ENCODE measurements at places on chromosomes 2 and 18.

DNA sequence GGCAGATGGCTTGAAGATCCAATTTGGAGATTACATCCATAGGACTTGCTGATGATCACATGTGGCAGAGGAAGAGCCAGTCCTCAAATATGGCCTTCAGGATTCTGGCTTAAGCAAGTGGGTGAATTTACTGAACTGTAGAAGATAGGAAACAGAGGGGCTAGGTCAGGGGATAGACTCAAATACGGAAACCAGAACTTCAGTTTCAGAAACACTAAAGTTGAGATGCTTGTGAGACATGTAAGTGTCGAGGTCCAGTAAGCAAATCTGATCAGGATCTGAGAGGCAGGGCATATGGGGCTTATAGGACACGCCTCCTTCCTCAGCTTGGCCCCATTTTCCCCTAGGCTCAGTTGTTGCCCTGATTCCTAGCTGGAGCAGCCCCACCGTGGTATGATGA, 107.7 kb downstream of the LBH start:
- no peak for DNase-seq

DNA sequence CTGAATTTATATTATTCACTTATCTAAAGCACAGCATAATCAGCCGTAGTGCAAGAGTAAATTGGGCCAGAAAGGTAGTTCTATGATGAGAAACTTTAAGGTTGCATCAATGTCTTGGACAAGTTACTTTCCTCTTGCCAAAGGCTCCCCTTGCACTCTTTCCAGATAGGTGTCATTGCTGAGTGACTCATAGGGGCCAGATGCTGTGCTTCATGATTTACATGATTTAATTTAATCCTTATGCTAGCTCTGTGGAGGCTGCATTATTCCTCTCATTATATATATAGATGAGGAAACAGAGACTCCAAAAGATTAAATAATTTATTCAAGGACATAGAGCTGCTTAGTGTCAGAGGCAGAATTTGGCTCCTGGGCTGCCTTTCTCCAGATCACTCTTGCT, 5.0 kb downstream of the CFAP221 start:
- peak; percentile 5 for DNase-seq

DNA sequence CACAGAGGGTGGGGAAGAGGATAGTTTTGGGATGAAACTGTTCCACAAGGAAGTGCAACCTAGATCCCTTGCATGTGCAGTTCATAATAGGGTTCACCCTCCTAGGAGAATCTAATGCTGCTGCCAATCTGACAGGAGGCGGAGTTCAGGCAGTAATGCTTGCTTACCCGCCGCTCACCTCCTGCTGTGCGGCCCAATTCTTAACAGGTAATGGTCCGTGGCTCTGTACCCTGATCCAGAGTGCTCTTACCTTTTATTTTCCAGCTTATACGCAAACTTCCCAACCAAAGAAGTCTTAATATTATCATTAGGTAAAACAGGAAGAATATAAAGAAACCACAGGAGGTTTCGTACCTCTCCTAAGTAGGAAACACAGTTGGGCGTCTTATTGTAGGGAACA, 82.7 kb upstream of the CD302 start:
- DNase-seq, result no peak

DNA sequence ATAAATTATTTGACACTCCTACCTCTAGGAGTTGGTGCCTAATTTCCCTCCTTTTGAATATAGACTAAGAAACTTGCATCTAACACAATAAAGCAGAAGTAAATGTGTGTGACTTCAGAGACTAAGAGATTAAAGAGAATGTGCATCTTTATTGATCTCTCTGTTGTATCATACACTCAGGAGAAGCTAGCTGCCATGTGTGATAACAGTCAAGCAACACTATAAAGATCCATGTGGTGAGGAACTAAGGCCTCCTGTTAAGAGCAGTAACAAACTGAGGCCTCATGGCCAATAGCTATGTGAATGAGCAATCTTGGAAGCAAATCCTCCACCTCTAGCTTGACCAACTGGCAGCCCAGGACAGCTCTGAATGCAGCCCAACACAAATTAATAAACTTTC, 3.4 kb downstream of the FANCL start:
- peak; percentile 41 for DNase-seq

DNA sequence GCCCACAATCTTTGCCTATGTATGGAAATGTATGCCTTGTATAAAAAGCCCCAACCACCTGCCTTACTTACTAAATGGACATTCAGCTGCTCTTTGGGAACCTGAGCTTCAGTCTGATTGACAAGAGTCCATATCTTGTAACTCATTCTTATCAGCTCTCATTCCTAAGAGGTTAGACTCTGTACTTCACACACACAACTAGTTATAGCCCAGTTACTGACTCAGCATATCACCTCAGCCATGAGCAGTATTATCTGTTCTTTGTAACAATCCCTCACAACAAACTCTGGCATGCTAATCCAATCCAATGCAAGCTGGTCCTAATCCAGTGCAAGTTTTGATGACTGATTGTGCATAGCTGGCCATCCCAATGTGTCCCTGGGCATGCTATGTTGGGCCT, 250.6 kb downstream of the RIT2 start:
- no peak for DNase-seq

DNA sequence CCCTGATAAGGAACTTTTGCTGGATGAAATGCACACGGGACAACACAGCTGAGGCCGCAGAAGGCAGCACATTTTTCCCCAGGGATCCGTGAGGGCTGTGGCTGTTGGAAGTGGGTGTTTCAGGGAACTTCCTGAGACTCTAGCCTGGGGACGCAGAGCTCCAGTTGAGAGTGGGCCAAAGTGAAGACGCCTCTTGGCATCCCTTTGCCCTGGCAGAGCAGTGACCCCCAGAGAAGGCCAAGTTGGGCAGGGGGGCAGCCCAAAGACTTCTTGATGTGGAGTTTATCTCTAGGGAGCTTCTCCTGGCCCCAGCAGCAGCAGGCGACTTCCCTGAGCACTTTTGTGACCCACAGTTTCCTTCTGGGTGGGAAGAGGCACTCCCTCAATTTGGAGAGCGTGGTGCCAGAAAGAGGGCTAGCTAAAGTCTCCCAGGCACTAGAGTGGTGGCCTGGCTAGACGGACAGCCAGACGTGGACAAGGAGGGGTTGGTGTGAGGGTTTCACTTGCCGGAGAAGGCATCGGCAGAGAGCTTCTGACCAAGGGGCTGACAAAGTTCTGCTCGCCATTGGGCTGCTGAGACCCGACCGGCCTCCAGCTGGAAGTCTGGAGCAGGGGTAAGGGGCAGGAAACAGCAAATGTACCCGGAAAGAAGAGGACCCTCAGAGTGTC, 108.8 kb downstream of the ACKR3 start:
- no peak for DNase-seq

DNA sequence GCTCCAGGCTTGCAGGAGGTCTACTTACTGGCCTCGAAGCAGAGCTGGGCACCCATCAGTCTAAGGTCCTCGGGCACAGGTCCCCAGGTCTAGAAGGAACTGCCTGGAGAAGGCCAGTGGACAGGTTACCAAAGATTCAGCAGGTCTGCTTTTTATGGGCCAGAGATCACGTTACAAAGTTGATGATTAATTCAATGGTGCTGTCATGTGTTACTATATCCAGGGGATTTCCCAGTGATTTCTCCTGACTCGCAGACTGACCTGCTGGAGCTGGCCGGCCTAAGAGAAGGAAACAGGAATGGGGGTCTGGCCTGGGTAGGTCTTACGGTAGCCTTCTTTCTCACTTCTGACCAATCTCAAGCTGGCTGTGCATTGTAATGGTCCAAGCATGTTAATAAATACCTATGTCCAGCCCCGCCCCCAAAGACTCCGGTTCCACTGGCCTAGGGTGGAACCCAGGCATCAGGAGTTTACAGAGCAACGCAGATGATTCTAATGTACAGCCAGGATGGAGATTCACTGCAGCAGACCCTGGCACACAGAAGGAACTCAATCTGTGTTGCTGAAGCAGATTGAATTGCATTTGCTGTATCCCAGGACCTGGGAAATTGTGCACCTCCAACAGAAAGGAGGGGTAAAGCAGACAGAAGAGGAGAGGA, at the start of gene NEURL3:
NEURL3 (minus strand) TSS at position 127 of the 659 bp plus-strand sequence; CDS start at position 56, 71 bp downstream.
- DNase-seq, result peak; percentile 50

DNA sequence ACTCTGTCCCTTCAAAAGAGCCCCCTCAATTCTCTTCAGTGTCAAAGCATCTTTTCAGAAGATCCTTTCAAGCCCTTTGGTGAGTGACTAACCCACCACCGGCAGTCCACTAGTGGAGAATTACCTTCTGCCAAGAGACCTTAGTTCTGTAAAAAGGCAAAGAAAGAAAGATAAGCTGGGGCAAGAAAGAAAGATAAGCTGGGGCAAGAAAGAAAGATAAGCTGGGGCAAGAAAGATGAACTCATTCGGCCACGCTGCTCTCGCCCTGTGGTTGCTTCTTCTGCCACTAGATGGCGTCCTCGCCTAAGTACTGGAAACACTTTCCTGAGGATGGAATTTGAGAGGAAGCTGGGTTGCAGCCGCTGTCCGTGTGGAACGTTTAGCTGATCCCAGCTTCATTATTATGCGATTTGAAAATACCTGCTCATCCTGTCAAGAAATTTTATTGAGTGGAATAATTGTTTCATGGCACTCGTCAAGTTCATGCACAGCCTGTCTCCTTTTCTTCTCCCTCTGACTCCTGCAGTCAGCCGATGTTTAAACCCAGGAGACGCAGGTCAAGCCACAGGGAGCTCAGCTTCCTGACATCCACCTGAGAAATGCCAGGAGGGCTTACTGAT, 17.3 kb upstream of the ANXA4 start:
- DNase-seq, result peak; percentile 83

GRCh38 chr18:73895701-73896100, 251.9 kb downstream of the FBXO15 start:
- DNase-seq, result no peak

GRCh38 chr2:113282747-113283533, 4.2 kb upstream of the PAX8 start:
- no peak for DNase-seq

- DNase-seq, result no peak
Observed at GRCh38 chr2:100718065-100718629, 101.8 kb upstream of the NPAS2 start.

DNA sequence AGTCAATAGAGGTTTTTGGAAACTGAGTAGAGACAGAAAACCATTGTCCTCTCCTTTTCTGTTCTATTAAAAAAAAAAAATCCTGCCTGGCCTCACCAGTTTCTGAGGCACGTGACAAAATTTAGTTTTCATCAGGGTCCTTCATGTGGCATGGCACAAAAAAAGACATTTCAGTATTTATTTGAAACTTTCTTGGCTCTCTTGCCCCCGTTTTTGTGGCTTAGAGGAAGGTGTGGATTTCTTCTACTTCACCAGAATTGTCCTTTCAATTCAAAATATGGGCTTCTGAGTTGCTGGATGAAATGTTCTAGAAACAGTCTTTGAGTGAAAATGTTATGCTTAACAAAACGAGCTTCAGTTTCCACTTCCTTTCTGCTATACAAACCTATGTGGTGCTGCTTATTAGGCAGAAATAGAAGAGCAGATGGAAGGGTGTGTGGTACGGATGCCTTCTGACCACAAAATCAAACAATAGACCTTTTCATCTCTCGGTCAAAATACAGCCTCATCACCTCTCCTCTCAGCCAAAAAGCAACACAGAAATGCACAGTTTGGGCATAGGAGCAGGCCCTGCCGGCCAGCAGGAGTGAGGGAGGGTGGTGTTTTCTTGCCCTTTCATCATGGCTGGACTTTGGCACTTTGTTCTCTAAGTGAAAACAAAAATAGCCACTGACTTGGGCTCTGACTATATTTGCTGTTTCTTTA, 89.2 kb downstream of the SH3RF3 start:
- DNase-seq, result no peak

DNA sequence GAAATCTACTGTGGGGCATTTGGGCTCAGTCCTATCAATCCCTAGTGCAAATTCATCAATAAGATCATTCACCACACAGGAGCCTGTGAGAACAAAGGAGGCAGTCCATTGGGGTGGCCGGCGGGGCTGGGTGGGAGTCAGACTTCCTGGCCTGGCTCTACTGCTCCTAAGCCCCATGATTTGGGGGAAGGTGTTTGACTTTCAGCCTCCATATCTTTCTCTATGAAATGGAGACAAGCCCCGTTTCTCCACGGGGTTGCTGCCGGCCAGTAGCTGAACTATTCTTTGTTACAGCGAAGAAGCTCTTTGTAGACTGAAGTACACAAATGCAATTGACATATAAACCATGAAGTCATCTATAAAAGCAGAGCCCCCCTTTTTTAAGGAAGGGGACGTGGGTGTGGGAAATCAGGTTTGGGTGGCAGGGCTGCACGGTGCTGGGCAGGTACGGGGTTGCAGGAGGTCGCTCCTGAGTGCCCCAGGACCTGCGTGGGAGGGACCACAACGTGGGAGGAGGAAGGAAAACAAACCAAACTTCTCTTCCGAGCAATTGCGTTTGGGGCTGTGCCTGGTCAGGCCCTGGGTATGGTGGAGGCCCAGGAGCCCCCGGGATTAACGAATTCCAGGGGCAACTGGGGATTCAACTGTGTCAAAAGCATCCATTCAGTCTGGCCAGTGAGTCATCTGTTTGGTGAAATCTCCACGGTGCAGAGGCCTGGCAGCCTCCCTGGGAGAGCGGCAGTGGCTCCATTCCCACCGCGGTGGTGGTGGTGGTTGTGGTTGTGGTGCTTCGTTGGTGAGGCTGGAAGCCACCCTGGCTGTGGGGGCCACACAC, 18.2 kb downstream of the FBLN7 start:
- no peak for DNase-seq

- no peak for DNase-seq
Observed at GRCh38 chr2:45750484-45750883, 99.0 kb downstream of the PRKCE start.

- no peak for DNase-seq
Observed at GRCh38 chr2:205678541-205679142, 3.7 kb upstream of the NRP2 start.

GRCh38 chr2:88765154-88765888, 73.8 kb downstream of the RPIA start:
- DNase-seq, result no peak

- DNase-seq, result no peak
Observed at GRCh38 chr2:124145982-124146381, 120.9 kb downstream of the CNTNAP5 start.

- DNase-seq, result no peak
Observed at GRCh38 chr2:43430489-43430888, 165.3 kb downstream of the THADA start.

DNA sequence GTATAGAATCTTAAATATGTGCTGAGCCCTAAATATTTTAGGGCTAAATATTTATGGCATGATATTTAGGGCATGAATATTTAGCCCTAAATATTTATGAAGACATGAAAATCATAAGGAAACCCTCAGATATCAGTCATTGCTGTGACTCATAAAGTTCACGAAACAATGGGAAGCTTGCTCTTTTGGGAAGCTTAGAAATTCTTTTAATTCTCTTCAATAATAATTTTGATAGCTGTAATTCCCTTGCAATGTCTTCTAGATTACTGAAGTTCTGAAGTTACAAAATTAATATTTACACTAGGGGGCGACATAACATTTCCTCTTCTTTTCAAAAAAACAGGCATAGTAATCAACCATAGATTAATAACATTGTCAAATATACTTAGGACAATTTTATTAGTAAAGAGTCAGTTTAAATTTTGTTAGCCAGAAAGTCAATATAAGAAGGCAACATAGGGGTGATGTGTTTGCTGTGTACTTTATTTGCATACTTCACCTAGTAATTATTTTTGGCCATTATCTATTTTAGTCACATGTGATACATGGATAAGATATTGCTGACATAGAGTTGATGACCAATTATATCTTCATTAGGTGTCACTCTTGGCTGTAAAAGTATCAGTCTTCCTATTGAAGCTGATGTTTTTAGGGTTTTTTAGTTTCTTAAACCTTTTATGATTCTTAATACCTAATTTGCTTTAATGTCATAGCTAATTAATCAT, 13.2 kb downstream of the ZNF804A start:
- peak; percentile 25 for DNase-seq

GRCh38 chr2:68177541-68177940, 19.9 kb downstream of the PNO1 start:
- no peak for DNase-seq

Measured in RKO (cell line).